ENCODE measurements at places on chromosomes 2 and 18. TPM values are rescaled to one million over a fixed set of nuclear protein-coding genes. Genes with fewer than 3 reads are reported as not detected.

Gene NBEAL1
- total RNA-seq, result 20.5 TPM

DNA sequence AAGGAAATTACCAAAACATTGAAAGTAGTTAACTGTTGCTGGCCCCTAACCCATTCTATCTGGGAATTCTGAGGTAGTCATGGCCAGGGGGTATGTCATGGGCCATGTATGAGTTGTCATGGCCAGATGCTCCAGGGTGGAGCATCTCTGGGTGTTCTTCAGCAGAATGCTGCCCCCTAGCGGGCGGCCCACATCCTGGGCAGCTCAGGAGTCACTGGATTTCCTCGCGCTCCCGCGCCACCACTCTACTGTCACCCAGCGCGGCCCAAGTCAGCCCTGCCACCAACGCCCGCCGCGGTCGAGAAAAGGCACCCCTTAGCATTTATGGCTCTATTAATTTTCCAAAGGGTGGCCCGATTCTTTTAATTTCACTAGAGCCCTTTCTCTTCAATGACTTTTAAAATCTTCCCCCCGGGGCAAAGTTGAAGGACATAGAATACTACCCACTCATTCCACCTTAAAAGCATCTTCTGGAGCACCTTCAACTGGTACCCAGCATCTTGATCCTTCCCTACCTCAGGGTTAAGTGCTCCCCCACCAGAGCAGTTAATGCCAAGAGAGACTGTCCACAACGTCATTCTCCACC is 41.6 kb downstream of the PKDCC start:
- DNase-seq, result no peak

GRCh38 chr2:239544918-239545465 is 144.2 kb upstream of the HDAC4 start:
- no peak for DNase-seq

Gene C2orf80
- total RNA-seq, result not detected

DNA sequence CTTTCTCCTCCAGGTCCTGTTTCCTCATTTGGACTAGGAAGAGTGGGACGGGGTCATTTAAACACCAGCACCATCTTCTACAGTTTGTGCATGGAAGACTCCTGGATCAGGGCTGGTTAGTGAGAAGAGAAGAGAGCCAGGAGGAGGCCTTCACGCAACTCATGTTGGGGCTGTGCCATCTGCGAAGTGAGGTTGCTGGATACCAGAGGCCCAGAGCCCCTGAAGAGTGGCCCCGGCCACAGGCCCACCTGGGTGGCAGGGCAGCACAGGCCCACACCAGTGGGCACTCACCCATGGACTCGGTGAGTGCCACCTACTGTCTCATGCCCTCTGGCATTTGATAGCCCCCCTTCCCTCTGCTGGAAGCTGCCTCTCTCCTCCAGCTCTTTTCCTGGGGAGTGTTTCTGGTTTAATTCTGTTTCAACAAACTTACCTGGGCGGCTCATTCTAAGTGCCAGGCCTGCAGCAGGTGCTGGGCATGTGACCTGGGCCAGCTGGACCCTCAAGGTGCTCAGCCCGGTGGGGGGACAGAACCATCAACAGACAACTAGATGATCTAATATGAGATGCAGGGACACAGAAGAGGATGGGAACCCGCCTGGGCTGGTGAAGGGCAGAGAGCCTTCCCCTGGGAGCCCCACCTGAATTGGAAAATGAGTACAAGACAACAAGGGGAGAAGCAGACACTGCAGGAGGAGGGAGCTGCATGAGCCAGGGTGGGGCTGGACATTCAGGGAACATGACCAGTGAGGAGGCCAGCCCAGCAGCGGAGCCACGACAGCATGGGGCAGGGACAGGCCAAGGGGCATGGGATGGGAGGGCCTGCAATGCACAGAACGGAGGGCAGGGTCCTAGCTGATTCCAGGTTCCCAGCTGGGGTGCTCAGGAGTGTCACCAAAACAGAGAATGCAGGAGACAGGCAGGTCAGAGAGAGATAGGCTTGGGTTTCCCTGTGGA is 70.6 kb downstream of the MARCO start:
- no peak for DNase-seq

DNA sequence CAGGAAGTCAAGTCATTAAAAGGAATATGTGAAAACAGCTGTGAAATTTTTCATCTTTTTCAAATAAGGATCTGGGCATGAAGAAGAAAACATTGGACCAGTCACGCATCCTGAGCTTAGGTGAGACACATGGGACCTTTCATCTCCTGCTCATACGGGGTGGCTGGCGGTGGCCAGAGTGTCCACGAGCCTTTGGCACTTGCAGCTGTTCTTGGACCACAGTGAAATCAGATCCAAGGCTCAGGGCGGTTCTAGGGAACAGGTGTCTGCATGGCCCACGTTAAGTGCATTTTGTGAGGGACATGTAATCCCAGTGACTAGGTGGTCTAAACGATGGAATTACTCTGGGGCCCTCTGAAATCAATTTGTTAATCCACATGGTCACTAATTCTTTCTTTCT is 212.7 kb upstream of the COPS8 start:
- DNase-seq, result peak; percentile 51

GRCh38 chr2:187468262-187468661 is 20.2 kb upstream of the CALCRL start:
- no peak for DNase-seq

GRCh38 chr2:241490825-241491506 is 17.4 kb downstream of the STK25 start:
- DNase-seq, result no peak

Gene GRP
- total RNA-seq, result not detected

GRCh38 chr18:75054046-75054445 is 154.9 kb downstream of the PTGR3 start:
- DNase-seq, result no peak

Gene ZFP36L2
- total RNA-seq, result 12.0 TPM

Gene CLHC1
- total RNA-seq, result 9.3 TPM

Gene TBR1
- total RNA-seq, result not detected

DNA sequence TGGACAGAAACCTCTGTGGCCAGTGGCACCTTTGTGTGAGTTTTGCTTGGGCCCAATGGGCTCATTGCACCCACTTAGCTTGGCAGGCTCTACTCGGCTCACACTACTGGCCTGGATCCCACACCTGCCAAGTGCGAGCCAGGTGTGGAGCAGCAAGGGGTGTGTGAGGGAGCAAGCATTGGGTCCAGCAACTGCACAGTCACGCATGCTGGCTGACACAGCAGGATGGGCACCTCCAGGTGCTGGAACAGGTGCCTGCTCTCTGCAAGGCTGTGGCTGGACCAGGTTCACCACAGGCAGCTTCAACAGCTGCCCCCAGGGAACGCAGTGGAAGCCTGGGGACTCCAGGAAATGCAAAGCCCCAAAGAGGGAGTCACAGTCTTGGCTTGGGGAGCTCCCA is 94.2 kb downstream of the DOK6 start:
- no peak for DNase-seq

- DNase-seq, result peak; percentile 60
These were observed 64.1 kb downstream of the PTPN4 start for GRCh38 chr2:119823734-119824334.

DNA sequence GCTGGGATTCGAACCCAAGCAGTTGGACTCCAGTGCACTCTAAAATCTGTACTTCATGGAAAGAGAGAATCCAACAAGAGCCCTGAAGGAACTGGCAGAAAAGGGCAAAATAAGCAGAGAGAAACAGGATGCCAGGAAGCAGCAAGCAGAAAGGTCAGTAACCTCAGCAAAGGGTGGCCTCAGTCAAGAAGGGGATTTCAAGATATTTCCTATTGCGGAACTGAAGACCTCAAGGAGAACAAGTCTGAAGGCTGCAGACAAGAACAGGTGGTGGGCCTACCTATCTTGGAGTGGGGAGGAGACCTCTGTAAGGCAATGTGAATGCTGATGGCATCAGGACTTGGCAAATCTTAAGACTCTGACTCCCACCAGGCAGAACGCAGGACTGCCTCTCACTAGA is 20.1 kb upstream of the MREG start:
- no peak for DNase-seq

GRCh38 chr18:60153376-60153775 is 219.2 kb downstream of the MC4R start:
- DNase-seq, result no peak

- DNase-seq, result peak; percentile 54
These were observed 1390.5 kb upstream of the ZEB2 start for GRCh38 chr2:145910416-145910815.

GRCh38 chr2:163667064-163667887 is 68.5 kb downstream of the FIGN start:
- peak; percentile 14 for DNase-seq

Gene SLC5A7
- total RNA-seq, result 0.22 TPM
